ENCODE measurements at places on chromosomes 5 and 9. TPM values are rescaled to one million over a fixed set of nuclear protein-coding genes. Genes with fewer than 3 reads are reported as not detected.

The LVRN gene
- total RNA-seq = 0.19 TPM

The DIPK1B gene
- total RNA-seq = 45.7 TPM

The NR5A1 gene
- not detected for total RNA-seq

The ECM2 gene
- total RNA-seq = 7.3 TPM

The ZFP2 gene
- total RNA-seq = 2.0 TPM

The CSF1R gene
- 11.2 TPM for total RNA-seq

The C9orf43 gene
- total RNA-seq = not detected

The SPINK4 gene
- not detected for total RNA-seq

The ADAMTS6 gene
- total RNA-seq = 2.2 TPM

The CNTLN gene
- 5.9 TPM for total RNA-seq

The INSYN2B gene
- total RNA-seq = not detected

The HEMGN gene
- 0.31 TPM for total RNA-seq

The CCDC171 gene
- 0.90 TPM for total RNA-seq

The GALNT12 gene
- total RNA-seq = 2.7 TPM

The DBH gene
- total RNA-seq = not detected

The DNAJC18 gene
- total RNA-seq = 5.9 TPM

The LCN15 gene
- 0.63 TPM for total RNA-seq

DNA sequence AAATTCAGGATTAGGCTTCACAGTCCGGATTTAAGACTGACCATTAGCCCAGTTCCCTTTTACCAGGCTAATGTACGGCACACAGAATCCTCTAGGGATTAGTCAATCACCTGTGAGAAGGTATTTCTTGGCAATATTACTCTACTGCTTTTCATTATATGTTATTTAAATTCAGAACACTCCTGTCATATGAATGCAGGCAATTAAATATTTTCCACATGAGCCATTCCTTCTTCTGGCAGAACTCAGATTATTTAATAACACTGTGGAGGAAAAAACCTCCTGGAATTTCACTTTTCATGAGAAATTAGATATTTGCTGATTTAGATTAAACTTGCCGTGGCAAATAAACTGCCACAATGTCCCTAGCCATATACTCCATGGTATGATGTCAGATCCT lies 1357.5 kb upstream of the C9orf72 start:
- no peak for DNase-seq

GRCh38 chr5:127941646-127942045 lies 141.9 kb upstream of the SLC12A2 start:
- DNase-seq = no peak

GRCh38 chr5:41465493-41466171 lies 44.8 kb downstream of the PLCXD3 start:
- DNase-seq = no peak

- DNase-seq = no peak
These were observed 66.3 kb upstream of the IL33 start for GRCh38 chr9:6149315-6149714.

DNA sequence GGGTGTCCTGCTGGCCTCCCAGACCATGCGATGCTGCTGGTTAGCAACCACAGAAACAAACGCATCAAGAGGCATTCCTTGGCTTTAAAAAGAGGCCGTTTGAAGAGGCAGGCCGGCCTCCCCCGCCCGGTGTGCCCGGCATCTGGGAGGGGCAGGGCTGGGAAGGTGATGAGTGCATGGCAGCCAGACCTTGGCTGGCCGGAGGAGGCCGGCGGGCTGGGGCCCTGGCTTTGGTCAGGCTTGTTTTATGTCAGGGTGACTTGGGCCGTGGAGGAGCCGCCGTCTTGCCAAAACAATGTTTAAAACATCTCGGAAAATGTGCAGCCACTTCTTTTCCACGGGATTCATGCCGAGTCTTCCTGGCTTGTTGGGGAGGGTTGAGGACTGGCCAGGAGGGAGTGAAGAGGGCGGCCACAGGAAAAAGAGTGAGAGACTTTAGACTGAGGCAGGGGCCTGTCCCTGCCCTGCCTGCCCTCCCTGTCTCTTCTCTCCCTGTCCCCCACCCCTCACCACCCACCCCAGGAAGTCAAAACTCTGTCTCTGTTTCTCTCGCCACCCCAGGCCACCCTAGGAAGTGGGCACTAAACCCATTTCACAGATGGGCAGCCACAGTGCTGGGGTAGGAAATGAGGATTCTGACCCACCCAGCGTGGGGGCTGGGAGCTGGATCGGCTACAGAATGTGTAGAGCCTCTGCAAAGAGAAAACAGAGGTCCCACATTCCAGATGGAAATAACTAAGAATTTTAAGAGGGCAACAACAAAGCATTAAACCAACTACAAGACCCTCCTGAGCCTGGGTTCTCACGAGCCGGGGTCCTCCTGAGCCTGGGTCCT lies 143.0 kb downstream of the RXRA start:
- peak; percentile 75 for DNase-seq

DNA sequence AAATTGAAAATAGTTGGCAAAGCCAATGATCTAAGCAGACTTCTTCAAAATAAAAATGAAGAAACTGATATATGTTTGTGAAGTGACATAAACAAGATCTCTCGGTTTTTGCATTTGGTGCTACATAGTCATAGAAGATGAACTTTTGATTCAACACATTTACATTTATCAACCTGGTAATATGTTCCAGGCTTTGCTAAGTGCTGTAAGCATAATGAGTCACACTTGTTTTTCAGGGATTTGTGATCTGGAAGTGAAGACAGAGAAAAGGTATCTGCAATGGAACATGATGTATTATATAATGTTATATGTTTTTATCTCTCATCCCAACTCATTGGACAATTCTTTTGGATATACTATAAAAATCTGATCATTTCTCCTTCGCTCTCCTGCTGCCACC lies 801.4 kb downstream of the BRINP1 start:
- DNase-seq = no peak

- DNase-seq = no peak
These were observed 439.0 kb downstream of the ENC1 start for GRCh38 chr5:74201334-74202081.

- DNase-seq = no peak
These were observed 230.7 kb downstream of the SEMA6A start for GRCh38 chr5:116343961-116344360.

GRCh38 chr5:174526177-174526576 lies 198.2 kb upstream of the MSX2 start:
- no peak for DNase-seq

GRCh38 chr5:56211298-56211865 lies 21.7 kb downstream of the ANKRD55 start:
- no peak for DNase-seq

DNA sequence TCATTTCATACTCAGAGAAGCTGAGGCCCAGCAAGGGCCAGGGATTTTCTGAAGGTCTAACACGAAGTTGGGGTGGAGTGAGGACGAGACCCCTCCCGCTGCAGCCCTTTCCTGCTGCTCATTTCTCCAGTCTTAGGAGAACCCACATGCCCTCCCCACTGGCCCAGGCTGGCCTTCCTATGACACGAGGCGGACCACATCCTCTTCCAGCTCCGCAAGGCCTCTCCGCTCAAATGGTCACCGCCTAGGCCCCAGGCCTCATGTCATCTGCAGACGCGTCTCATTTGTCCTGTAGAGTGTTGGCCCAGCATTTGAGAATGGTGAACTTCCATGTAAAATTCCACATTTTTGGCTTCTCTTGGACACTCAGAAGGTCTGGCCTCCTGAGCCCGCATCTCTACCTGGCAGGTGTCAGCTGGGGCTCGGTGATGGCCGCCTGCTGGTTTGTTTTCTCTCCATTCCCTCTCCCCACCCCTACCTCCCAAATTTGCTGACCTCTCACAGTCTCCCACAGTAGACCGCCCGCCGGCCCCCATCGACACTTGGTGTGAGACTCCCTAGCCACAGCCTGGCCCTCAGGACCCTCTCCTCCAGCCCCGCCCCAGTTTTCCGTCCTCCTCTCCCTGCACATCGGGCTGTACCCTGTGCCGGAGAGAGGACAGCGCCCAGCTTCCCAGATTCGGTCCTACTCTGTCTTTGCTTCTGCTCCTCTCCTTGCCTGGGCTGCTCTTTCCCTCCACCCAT lies 51.7 kb downstream of the ERGIC1 start:
- DNase-seq = no peak

DNA sequence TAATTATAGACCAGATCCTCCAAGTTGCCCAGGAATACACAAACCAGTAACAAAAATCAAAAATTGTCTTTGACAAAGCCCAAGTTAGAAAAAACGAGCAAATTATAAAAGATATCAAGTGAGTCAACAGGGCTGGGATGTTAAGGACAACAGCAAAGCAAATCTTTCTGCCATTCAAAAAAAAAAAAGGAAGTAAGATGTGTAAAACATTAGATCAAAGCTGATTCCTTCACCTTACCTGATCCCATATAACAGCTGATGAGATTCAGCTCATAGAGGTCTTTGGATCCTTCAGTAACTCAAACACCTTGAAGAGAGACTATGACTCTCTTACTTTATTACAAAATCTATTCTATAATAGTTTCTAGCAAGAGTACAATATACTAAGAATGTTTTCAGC lies 100.9 kb downstream of the STRBP start:
- DNase-seq = no peak

GRCh38 chr5:59596586-59597350 lies 296.8 kb downstream of the PDE4D start:
- no peak for DNase-seq

GRCh38 chr9:33287087-33287490 lies 3.2 kb upstream of the NFX1 start:
- DNase-seq = no peak

DNA sequence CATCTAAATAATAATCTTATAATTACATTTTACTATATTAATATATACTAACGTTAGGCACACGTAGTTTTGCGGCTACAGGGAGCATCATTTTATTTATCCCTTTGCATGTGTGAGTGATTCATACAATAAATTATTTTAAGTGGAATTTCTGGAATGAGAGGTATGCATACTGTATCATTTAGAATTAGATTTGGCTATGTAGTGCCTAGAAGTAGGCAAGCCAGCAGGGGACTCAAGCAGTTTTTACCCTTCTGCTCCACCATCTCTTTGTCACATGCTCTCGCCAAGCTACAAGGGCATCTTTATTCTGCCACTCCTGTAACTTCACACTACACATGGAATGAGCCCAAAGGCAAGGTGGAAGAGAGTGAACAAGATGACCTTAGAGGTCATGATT lies 60.8 kb downstream of the MEGF10 start:
- DNase-seq = no peak

GRCh38 chr5:45639040-45639439 lies 57.1 kb downstream of the HCN1 start:
- no peak for DNase-seq

DNA sequence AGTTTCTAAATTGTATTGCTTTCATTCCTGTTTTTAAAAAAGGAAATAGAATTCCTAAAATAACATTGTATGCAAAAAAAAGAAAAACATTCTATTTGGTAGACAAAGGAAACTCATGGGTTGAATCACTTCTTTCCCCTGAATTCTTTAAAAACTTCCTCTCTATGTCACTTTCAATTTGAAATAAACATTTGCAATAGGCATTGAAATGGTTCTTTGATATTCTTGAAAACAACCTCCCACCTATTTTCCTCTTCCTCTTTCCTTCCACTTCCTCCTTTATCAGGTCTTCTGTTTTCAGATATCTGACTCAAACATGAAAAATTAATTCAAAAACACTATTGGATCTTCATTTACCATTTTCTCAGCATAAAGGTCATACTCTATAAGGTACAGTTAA lies 442.0 kb upstream of the MEF2C start:
- no peak for DNase-seq

GRCh38 chr9:96317335-96317980 lies 15.5 kb upstream of the HSD17B3 start:
- no peak for DNase-seq

DNA sequence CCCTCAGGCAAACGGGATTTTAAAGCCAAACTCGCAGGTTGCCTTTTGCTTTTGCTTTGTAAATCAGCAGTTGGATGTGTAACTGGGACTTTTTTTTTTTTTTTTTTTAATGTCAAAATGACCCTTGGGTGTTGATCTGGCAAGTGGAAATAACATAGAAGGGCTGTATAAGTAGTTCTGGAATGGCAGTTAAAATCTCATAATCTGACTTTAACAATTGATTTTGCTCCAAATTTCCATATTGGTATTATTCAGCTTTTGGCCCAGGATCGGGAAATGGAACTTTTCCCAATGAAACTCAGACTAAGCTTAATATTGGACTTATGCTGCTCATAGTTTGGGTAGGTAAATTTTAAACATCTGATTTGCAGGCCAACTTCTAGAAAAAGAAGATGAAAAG lies 346.8 kb upstream of the NUDT12 start:
- no peak for DNase-seq

DNA sequence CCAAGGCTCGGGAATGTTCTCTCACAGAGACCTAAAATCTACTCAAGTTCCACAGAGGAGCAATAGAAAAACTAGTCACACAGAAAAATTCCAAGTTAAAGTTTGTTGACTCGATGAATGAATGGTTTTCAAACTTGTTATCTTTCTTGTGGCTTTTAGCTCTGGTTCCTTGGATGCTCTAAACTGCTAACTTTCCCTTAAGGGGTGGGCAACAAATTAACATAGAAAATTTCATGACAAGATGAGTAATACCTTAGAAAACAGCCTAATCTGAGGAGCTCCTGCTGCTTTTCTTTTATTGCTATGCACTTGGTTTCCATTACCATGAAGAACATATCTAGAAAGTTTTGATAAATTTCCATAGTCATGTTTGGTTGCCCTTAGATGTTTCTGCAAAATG lies 100.2 kb upstream of the CCDC112 start:
- DNase-seq = no peak

GRCh38 chr5:127400539-127400938 lies 109.9 kb downstream of the MEGF10 start:
- DNase-seq = no peak

DNA sequence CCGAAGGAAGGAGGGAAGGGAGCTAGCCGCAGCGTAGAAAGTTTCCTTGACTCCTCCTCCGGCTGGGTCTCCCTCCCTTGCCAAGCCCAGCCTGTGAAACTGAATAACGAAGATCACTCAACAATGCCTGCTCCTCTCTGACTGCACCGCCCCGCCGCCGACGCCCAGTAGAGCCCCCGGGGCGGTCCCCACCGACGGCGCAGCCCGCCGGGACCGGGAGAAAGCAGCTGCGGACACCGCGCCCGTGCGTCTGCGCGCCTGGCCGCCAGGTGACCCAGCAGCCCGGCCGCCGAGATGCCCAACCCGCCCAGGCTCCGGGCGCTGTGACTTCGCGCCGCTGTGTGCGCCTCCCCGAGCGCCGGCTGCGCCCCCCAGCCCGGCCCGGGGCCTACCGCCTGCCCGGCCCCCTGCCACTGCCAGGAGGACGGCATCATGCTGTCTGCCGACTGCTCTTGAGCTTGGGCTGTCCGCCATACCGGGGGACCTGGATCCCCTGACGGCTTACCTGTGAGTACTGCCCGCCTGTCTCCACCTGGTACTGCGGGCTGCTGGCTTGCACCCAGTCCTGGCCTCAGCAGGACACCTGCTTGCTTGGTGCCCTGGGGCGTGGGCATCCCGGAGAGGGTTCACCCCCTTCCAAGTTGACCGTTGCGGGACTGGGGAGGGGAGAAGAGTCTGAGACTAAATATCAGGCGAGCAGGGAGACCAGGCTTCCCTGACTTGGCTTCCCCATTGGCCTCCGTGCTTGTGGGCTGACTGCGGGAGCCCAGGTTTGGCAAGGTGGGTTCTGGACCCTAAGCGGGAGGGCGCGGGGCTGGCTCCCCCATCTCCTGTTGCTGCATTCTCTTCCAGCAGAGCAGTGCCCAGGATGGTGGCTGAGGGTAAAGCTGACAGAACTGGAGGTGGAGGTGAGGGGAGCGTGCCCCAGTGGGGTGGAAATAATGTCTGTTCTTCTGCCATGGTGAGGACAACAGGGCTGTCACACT lies 26.2 kb upstream of the SPTLC1 start:
- DNase-seq = peak; percentile 56

Data from right atrium auricular region (tissue), 2 donors.